ENCODE measurements at places on chromosomes 5 and 9.

DNA sequence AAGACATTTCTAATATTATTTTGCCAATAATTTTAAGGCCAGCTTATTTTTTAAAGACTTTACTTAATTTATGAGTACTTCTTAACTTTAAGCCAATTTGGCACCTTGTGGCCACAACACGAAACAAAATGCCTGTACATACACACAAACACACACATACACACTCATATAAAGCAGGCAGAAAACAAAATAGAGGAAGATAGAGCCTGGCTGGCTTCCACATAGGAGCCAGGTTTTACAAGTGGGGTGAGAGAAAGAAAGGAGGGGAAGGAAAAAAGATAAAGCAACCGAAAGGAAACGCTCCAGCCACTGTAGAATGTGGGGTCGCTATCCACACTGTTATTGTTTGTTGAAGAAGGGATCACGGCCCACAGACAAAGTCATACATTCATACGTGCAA lies 10.4 kb downstream of the GMCL2 start:
- DNase-seq = no peak

- no peak for DNase-seq
These were observed 24.3 kb upstream of the RASGRF2 start for GRCh38 chr5:80935811-80936385.

DNA sequence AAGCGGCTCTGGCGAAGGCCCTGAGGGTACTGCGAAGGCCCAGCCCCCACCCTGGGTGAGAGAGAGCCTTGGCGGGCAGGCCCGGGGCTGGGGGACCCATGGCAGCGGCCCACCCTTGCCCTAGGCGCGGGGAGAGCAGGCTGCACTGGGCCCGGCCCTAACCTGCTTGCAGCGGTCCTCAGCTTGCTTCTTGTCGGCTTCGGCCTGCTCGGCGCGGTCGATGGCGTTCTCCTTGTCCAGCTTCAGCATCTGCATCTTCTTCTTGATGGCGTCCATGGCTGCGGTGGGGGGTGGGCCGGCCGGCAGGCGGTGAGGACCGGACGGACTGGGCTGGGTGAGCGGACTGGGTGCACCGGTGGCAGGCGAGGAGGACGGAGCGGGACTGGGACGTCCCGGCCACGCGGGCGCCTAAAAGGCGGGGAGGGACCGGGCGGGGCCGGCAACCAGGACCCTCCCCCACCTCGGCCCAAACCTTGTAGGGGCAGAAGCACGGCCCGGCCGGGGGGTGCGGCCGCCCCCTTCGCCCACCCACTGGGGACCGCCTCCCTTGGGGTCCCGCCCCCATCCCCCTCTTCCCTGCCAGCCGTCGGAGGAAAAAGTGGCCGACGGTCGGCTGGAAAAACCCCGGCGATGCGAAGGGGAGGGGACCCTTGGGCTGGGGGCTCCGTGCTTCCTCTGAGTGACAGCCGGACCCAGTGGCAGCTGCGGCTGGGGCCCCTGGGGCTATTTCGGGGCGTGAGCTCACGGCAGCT lies at the start of gene TPM2:
TSS of gene TPM2 (minus strand) at position 384 of the 752 bp plus-strand sequence. CDS start at position 276, 108 bp downstream.
- no peak for DNase-seq

GRCh38 chr9:133449760-133450159 lies 10.0 kb upstream of the CACFD1 start:
- no peak for DNase-seq

DNA sequence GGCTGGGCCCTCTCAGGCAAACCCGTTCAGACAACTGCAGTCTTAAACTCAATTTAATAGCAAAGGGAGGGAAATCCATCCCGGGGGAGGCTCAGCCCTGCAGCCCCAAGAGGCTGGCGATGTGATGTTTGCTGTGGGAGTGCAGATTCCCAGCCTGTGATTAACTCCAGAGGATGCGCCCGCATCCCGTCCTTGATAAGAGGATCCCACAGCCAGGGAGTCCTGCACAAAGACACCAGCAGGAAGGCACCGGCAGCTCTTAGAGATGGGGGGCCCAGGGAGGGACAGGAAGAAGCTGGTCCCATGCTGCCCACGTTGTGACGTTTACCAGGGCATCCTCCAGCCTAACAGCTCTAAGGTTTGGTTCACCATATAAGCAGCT lies 64.7 kb downstream of the MRPL36 start:
- no peak for DNase-seq

GRCh38 chr5:140116716-140117115 lies 2.8 kb downstream of the PURA start:
- DNase-seq = no peak

DNA sequence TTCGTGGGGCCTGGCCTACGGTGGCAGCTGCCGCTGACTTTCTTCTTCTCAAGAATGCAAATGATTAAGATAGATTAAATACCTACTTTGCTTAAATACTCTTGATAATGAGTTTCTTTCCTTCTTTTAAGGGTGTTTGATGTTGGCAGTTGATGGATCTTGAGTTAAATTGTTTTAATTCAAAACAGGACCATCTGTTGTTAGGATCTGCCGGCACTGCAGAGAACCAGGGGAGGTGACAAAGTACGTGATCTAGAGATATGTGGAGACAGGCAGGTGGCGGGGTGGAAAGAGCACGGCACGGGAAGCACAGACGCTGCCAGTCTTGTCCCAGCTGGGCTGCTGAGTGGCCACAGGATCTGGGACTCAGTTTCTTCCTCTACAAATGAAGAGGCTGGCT lies 37.9 kb downstream of the MED27 start:
- no peak for DNase-seq

DNA sequence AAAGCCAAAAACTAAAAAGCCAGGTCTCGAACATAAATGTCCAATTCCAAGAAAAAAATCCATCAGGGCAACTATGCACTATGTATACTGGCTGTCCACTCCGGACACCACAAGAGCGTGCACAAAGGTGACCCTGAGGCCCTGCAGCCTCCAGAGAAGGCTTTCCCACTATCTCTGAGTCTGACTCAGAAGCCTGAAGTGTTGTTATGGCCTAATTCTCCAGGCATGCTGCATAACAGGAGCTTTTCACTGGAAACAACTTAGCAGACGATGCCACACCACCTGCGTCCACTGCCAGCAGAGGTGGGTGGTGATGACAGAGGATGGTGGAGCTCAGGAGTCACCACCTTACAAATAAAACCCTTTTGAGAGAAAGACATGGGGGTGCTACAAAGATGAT lies 63.7 kb downstream of the HABP4 start:
- no peak for DNase-seq

- no peak for DNase-seq
These were observed 241.9 kb downstream of the MARCHF11 start for GRCh38 chr5:15937708-15938107.

GRCh38 chr5:55715519-55716078 lies 3.5 kb upstream of the SLC38A9 start:
- DNase-seq = no peak

DNA sequence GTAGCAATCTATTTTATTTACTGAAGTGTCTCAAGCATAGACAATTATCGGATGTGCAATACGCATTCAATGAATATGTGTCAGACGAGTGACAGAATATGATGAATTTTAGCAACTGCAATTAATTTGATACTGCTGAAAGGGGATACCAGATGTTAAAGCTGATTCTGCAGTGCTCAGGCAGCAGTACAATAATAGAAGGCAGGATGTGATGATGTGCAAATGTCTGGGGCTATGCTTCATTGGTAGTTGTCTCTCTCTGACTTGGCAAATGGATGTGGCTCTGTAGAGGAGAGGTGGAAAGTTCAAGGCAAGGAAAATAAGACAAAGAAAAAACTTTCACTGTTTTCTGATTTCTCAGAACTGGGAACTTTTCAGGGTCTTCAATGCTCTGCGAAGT lies 721.2 kb downstream of the CDH18 start:
- DNase-seq = no peak

GRCh38 chr9:114580609-114581193 lies 6.9 kb upstream of the ATP6V1G1 start:
- DNase-seq = no peak

GRCh38 chr5:1509346-1510085 lies 14.2 kb downstream of the LPCAT1 start:
- no peak for DNase-seq

DNA sequence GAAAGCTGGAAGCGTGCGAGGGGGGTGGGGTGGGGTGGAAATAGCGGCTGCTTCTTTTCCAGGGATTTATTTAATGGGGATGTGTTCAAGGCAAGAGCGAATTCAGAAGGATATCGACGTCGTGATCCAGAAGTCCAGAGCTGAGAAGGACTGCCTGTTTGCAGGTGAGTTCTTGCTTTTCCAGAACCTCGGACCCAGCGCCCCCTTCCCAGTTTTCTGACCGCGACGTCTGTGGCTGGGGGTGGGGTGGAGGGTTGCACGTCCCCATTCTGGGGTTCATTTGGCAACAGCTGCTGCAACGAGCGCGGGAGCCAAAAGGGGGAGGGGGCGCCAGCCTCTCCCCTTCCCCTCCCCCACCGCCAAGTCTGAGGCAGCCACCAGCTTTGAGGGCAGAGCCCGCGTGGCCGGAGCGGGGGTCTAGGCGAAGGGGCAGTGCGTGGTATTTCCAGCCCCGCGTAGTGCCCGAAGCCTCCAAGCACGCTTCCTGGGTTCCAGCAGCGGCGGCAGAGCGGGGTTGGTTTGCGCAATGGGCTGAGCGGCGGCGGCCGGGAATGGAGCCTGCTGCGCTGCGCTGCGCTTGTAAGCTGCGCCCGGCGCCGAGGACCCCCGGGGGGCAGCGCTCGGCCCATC lies 701 bp downstream of the PARP8 start:
- DNase-seq = peak; percentile 38

DNA sequence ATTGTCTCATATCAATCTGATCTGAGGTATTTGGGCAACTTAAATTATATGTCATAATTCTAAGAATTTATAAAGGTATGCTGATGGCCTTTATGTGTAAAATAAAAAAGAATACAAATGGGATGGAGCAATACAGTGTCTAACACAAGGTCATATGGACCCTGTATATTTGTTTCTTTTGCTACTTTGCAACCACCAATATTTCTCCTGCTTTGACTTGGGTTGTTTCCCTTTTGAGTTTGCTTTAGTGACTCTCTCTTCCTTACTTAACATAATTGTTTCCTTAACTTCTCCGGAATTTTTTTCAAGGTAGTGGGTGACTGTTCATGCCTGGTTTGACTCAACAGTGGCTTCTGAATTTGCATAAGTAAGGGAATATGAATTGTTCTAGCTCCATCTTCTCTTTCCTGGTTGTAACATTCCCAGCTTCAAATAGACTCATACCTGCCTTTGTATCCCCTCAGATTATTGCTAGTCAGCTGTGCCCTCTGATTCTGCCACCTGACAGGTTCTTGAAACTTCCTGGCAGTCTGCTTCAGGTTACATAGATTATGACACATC lies 30.2 kb upstream of the ANXA1 start:
- no peak for DNase-seq

DNA sequence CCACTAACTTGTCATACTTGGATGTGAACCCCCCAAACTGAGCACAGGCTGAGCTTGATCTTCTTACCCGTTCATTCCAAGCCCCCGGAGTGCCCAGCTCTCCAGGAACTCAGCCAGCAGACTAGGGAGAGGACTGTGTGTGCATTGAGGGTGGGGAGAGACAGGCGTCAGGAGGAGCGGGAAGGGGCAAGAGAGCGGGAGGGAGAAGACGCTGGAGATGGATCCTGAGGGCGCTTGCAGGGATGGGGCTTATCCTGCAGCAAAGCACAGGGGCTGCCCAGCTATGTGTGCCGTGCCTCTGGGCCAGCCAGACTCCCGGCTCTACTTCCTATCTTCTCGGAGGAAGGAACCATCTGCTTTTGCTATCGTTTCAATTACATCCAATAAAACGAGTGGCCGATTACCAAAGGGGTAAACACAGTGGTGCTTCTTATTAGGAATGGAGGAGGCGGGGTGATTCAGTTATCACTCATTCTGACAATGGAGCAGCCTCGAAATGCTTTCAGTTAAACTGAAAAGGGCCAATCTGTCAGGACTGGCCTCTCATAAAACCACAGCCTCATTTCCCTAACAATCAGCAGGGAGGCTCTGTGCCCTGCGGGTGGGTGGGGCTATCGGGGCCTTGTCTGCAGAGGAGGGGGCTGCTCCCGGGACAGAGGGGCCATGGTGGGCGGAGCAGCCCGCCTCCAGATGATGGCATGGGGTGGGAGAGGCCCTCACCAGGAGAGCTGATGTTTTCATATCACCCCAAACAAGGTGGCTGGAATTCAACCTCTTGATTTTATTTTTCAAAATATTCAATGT lies 168.2 kb downstream of the DAB2IP start:
- DNase-seq = no peak

DNA sequence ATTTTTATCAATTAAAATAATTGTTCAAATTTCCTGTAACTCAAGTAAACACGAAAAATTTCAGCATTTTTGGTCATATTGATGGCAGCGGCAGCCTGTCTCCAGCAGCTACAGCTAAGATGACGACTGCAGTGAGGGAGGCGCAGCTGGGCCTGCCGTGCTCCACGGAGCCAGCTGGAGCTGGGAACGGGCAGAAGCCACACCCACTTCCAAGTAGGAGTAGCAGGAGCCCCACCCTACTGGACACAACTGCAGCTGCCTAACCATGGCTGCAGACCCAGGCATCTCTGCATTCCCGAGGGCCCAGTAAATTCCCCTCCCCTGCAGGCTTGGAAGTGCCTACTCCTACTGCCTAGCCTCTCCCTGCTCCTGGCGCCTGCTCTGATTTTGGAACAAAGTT lies 2031.7 kb downstream of the EFNA5 start:
- DNase-seq = no peak

- no peak for DNase-seq
These were observed 80.7 kb downstream of the C9orf152 start for GRCh38 chr9:110126986-110127864.

DNA sequence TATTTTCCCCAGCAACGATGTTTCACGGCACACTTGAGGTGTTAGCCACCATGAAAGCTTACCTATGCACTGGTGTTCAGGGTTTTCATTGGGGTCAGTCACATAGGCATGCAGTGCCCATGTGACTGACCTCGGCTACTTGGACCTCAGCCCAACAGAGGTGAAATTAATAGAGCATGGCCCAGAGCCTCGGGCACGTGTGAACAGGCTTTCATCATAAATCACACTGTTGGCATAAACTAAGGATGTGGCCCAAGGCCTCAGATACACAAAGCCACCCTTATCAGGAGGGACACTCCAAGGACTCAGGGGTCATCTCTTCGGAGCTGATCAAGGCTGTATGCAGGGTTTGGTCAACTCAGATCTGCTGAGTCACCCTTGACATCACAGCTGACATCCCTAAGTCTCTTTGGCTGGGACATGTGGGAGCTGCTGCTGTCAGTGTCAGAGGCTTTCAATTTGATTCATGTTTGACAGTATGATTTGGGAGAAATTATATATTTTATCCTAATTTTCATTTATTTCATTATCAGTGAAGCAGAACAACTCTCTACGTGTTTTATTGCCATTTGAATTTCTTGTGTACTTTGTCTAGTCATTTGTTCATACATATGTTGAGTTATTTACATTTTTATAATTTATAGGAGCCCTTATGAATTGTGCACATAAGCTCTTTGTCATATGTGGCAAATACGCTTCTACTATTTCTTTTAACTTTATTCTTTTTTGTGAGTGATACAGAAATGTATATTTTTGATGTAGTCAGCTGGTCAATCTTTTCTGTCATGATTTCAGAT lies 59.7 kb upstream of the ANKRD33B start:
- no peak for DNase-seq

- no peak for DNase-seq
These were observed 11.9 kb downstream of the MSX2 start for GRCh38 chr5:174736331-174736721.

- no peak for DNase-seq
These were observed 267.0 kb downstream of the SEC61B start for GRCh38 chr9:99489060-99489413.

- no peak for DNase-seq
These were observed 96.9 kb upstream of the HAPLN1 start for GRCh38 chr5:83817591-83817990.

- no peak for DNase-seq
These were observed 10.1 kb downstream of the CDKN2A start for GRCh38 chr9:21984101-21984500.

- no peak for DNase-seq
These were observed 17.4 kb upstream of the ADRB2 start for GRCh38 chr5:148808864-148809642.

GRCh38 chr9:133171161-133171961 lies 7.6 kb upstream of the GBGT1 start:
- DNase-seq = no peak

Data from activated T-cell treated with anti-CD3 and anti-CD28 coated beads for 4 hours (primary cell).